ENCODE measurements at places on chromosomes 6 and 20.

DNA sequence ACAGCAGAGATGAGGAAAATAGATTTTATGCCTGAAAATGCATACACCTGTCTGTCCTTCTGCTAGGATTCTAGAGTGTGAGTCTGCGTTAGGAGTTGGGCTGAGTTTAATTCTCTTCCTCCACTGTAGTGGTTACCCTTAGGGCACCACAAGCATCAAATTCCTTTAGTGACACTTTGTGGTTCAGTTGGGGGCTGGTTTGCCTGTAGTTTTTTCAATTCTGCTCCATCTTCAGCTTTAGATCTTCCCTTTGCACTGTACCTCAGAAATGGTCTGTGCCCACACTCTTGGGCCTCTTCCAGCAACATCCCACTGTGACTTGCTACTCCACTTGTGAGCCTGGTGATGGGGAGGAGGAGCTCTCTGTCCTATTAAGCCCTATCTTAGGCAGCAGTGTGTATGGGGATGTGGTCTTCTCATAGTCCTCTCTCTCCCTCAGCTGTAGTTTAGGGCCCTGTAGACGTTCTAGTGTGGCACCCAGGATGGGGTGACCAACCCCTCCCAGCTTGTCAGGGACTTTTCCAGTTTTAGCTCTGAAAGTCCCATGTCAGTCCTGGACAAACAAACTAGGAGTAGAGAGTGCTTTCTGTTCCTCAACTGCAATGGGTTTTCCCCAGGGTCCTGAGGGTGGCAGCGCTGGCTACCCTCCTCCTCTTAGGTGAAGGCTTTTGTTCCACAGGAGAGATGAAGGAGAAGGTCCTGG lies 19.7 kb upstream of the OGFRL1 start:
- no peak for DNase-seq

DNA sequence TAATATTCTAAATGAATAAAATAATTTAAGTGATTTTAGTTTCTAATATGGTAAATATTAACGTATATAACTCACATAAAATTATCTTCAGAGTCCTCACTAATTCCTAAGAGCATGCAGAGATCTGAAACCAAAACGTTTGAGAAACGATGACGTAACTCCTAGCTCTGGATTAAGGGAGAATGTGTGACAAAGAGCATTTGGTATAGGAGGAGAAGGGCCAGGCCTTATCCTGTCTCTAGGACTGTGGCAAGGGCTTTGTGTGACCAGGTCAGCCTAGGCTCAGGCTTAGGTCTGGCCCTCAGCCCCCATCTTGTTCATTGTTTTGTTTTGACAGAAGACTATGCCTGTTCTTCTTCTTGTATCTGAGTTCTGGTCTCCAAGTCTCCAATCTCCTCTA lies 19.2 kb upstream of the POLR1H start:
- no peak for DNase-seq

- no peak for DNase-seq
These were observed 24.3 kb upstream of the FANCE start for GRCh38 chr6:35427851-35428321.

DNA sequence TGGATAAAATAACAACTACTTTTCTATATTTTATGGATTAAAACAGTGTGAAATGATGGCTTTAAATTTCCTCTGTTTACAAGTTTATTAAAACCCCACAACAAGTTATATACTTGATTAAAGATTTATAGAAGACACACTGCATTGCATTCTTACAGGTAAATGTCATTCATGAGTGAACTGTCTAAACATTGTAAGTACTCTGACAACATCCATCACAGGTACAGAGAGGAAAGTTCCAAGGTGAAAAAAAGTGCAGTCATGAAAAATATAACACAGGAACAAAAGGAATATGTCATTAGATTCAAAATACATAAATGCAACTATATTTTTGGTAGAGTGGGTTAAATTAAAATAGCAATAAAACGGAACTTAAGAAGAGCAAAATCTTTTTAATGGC lies 156.9 kb downstream of the KHDRBS2 start:
- no peak for DNase-seq

DNA sequence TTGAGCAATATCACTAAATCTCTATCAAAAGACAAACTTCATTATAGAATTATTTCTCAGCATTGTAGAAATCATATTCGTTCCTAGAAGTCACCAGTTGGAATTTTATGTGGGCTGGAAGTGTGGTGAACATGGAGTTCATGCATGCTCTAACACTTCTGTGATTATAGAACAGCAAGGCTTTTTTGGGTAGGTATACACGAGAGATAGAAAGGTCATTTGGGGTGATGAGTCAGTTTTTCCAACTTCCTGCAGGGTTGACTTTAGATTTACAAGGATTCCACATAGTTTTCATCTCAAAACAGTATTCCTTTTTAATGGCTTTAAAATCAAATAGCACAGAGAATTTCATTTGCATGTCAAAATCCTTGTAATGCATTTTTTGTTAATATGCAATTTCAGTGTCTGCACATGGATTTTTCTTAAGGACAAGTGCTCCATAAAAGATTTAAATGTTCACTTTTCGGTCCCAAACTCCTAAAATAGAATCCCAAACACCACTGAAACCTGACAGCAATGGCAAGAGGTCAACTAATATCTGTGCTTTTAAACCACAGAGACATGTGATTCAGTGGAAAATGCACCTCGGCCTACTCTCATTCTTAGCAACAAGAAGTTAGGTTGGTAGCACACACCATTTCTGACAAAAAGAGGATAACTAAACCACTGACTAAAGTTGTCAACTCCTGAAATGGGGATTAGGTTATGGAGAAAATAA lies 211.0 kb downstream of the MOXD1 start:
- no peak for DNase-seq

- DNase-seq = no peak
These were observed 28.6 kb downstream of the FOXO3 start for GRCh38 chr6:108589244-108589791.

- DNase-seq = no peak
These were observed 70.0 kb upstream of the SASH1 start for GRCh38 chr6:148272597-148272996.

DNA sequence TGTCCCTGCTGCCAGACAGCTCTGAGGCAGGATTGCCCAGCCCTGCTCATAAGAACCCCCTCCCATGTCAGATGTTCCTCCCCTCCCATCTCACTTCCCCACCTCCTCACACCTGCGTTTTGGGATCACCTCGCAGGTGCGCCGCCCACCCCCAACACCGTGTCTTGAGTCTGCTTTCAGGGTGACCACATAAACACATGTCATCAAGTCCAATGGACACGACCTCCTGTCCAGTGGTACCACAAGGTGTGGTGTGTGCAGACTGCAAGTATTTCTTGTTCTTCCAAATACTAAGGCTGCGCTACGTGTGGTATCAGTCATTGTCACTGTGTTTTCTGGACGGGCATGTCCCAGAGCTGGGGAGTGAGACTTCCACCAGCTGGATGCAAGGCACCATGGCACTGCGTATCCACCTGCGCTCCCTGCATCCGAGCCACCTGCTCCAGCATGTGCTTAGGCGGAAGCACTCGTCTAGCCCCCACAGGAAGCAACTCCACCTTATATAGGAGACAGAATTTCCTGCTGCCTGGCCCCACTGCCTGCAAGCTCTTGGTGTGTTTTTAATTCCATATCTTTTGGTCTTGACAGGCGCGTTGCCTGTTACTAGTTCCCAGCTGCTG lies 119.7 kb upstream of the NXT1 start:
- no peak for DNase-seq

DNA sequence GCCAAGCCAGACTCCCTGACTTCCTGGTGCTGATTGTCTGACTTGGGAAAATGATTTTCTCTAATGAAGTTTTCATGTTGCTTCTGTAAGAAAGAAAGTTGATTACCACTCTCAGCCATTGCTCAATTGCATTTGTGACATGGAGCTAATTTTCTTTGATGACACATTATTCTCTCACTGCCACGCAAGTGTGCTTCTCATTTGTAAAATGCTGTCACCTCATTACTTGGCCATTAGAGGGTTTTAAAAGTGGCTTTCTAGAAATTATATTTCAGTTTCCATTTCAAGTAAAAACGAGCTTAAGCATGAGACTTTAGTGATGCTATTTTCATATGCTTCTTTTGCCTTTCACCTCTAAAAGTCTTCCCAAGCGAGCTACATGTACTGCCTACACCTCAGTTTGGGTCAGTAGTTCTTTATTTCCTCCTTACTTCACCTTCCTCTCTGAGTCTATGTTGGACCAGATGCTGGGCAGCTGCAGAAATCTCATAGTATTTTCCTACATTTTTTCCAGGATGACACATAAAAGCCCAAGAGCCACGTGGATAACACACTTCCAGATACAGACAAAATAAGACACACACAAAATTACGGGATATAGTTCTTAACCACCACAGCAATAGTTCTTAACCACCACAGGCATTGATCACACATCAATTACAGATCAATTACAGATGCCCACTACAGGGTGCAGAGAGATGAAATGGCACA lies 6.3 kb upstream of the FAM210B start:
- DNase-seq = no peak

GRCh38 chr6:12594530-12594893 lies 122.1 kb upstream of the PHACTR1 start:
- DNase-seq = no peak

GRCh38 chr20:46351357-46352058 lies 43.2 kb upstream of the CDH22 start:
- no peak for DNase-seq

DNA sequence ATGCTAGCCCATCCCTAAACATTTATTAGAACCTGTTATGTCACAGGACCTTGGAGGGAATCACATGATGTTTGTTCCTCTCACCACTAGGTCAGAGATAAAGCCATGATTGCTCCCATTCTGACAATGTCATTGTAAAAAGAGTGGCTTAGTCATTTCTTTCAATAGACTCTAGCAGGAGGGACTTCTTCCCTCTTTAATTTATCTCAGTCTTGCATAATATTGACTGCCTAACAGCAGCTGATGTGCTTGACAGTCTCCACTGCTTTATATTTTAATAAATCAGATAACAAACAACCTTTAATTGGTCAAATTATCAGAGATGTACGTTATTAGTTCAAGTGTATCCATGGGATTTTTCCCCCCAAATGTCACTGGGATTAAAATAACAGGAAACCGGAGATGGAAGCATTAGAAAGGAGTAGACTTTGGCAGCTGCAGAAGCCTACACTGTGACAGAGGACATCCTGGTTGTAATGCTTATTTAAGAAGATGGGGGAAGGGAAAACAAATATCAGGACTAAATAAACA lies 39.6 kb downstream of the LAMA4 start:
- no peak for DNase-seq

DNA sequence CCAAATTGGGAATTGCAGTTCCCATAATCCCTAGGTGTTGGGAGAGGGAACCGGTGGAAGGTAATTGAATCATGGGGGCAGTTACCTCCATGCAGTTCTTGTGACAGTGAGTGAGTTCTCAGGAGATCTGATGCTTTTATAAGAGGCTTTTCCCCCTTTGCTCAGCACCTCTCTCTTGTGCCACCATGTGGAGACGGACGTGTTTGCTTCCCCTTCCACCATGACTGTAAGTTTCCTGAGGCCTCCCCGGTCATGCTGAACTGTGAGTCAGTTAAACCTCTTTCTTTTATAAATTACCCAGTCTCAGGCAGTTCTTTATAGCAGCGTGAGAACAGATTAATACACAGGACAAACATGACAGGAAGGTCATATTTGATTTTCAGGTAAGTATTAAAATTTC lies 25.3 kb upstream of the HECA start:
- DNase-seq = no peak

- DNase-seq = no peak
These were observed 2.3 kb upstream of the ZNF165 start for GRCh38 chr6:28078050-28078449.

GRCh38 chr6:47310131-47310480 lies 401 bp upstream of the TNFRSF21 start:
- no peak for DNase-seq

- no peak for DNase-seq
These were observed 45.6 kb upstream of the STX16 start for GRCh38 chr20:58605292-58606065.

DNA sequence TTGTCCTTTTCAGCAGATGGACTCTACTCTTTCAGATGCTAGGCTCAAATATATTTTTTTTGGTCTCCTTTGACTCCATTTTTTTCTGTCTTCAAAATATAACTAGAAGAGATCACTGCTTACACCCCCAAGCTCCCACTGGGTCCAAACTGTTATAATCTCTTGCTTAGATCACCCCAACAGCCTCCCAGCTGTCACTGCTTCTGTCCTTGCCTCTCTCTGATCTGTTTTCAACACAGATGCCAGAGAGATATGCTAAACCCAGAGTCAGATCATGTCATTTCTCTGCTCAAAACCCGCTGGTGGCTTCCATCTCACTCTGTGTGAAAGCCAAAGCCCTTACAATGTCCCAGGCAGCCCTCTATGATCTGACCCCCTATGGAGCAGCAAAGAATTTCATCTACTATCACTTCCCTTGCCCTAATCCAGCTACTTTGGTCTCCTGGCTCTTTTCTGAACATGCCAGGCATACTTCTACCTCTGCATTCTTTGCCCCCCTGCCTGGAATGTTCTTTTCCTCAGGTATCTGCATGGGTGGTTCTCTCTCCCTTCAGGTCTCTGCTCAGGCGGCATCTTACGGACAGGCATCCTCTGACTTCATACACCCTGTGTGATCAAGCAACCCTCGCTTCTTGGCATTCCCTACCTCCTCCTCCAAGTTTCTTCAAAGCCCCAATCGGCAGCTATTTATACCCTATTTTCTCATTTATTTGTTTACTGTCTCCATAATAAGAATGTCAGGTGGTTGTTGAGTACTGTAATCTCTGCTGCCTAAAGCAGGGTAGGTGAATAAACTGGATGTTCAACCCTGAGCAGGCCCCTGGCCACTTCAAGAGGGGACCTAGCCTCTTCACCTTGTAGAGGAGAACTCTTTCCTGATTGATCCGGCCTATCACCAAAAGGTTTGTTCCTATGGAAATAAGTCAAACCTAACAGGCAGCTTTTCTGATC lies 43.6 kb upstream of the SLC4A11 start:
- DNase-seq = no peak

- no peak for DNase-seq
These were observed 30.7 kb upstream of the IRF4 start for GRCh38 chr6:360764-361373.

- DNase-seq = no peak
These were observed 9.6 kb downstream of the SCUBE3 start for GRCh38 chr6:35223396-35223795.

- DNase-seq = no peak
These were observed 141.3 kb downstream of the GRIK2 start for GRCh38 chr6:101534821-101535220.

DNA sequence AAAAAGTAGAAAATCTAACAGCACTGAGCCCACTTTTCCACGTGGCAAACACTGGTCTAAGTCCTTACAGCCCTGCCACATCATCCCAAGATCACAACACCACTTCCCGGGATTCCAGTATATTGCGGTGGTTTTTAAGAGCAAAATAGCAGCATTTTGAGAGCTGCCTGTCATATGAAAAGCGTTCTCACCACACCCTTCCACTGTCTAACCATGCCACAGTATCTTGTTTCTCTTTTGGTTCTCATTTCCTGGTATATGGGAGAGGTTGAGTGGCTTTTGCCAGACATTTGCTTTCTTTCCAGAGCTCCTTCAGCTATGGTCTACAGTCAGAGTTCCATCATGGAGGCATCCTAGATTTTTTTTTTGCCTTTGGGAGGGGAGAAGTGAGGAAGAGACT lies 243.0 kb downstream of the TSHZ2 start:
- no peak for DNase-seq

Data from cortex of kidney (tissue), 1 donor.